ENCODE measurements at places on chromosomes 7 and 10.
A peak's percentile ranks its signal among the peaks of the same experiment; 100 is the strongest.

DNA sequence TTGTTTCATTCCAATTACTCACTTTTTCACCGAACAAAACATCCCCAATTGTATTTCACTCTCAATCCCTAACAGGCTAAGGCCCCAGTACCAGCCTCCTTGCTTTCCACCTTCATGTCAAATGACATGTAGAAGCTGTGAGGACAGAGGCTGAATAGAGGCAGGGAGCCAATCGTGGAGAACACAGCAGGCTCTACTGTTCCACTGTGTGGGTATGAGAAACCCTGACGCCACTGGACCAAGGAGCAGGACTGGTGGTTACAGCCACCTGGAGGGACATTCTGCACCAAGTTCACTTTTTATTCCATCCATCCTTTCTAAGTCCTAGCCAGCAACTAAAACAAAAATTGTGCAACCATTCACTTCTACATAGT lies 502.8 kb downstream of the SORCS1 start:
- no peak for DNase-seq

DNA sequence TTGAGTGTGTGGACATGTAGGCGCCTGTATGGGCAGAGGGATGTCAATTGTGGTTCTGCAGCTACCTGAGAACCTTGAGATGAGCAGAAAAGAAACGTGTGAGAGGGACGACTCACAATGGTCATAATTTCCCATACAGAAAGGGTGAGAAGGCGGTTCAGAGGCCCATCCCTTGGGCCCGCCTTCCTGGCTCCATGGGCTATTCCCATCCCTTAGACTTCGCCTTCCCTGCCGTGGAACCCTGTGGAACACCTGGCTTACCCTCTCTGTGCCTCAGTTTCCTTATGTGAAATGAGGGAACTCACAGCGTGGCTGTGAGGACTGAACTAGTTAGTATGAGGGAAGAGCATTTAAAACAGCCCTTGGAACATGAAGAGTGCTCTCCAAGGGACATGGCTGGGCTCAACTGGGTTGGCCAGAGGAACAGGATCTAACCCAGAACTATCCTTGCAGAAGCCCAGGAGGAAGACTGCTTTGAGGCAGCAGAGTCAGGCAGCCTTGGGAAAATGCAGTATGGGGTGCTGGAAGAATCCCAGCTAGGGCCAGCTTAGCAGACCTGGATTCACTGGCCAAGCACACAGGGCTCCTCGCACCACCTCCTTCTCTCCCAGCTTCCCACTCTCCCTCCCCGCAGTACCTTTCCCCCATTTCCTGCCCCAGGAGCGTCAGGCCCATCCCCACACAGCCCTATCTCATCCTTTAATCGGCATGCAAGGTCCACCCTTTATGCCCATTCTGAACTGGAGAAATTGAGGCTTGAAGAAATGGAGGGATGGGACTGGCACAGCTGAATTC lies 11.1 kb upstream of the ZMIZ1 start:
- DNase-seq = no peak

DNA sequence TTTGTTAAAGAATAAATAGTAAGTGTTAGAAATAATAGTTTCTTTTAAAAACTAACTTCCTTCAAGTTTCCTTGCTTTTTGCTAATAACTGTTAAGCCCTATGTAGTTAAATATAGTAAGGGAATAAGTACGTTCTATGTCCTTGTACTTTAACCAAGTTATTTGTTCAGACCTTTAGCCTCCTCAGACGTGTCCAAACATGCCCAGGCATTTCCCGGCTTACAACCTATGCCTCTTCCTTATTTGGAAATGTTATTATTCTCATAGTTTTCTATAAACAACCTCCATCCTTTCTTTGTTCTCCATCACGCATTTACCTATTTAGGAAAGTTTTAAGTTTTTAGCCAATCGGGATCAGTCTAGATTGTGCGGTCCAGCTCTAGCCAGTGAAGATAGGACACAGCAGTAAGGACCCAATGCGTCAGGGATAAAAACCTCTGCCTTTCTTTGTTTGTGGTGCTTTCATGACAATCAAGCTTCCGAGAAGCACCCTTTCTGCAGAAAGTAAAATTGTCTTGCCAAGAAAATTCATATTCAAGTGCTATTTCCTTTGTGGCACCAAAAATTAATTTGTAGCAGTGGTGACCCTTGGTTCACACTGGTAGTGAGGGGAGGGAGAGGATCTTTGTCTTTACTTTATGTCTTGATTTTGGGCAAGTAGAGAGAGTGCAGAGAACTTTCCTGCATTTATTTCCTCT lies 851.3 kb upstream of the POM121L12 start:
- no peak for DNase-seq

- no peak for DNase-seq
These were observed 257.7 kb upstream of the GLI3 start for GRCh38 chr7:42494736-42495135.

DNA sequence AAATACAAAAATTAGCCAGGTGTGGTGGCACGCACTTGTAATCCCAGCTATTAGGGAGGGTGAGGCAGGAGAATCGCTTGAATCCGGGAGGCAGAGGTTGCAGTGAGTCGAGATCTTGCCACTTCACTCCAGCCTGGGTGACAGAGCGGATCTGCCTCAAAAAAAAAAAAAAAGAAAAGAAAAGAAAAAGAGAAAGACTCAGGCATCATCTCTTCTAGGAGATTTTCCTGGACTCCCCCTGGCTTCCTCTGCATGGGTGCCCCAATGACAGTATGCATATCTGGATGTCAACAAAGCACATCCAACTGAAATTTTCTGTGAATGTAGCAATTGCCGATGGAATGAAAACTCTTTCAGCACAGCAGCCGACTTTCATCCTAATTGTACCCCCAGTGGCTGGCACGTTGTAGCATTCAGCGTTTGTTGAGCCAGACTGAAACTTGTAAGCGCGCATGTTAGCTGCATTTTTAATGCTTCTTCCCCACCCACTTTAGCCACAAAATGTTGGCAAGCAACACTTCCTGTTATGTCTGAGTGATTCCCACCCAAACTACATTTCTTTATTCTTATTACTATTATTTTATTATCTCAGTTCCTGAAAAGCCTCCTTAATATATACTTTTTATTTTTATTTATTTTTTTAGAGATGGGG lies 70.2 kb downstream of the PRTFDC1 start:
- DNase-seq = no peak

DNA sequence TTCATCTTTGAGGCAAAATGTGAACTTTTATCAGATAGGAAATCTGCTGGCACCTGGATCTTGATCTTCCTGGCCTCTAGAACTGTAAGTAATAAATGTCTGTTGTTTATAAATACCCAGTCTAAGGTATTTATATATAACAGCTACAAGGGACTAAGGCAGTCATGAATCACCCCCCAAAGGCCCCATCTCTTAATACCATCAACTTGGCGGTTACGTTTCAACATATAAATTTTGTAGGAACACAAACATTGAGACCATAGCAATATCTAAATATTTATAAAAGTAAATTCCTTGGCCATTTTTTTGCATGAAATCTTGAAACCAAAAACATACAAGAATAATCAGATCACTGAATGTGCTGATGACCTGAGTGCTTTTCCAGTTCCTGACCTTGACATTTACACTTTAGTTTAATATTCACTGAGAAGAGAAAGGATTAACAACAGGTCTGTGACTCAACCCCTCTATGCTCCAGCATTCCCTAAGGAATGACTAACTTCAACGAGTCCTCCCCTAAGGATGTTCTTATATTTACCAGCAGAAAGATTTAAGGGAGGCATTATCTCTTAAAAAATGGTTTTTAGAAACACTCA lies 1438.5 kb upstream of the CELF2 start:
- no peak for DNase-seq

- DNase-seq = peak; percentile 76
These were observed 50.6 kb upstream of the STEAP4 start for GRCh38 chr7:88357294-88357693.

- DNase-seq = peak; percentile 92
These were observed 201.7 kb upstream of the PRSS58 start for GRCh38 chr7:142459551-142459963.

DNA sequence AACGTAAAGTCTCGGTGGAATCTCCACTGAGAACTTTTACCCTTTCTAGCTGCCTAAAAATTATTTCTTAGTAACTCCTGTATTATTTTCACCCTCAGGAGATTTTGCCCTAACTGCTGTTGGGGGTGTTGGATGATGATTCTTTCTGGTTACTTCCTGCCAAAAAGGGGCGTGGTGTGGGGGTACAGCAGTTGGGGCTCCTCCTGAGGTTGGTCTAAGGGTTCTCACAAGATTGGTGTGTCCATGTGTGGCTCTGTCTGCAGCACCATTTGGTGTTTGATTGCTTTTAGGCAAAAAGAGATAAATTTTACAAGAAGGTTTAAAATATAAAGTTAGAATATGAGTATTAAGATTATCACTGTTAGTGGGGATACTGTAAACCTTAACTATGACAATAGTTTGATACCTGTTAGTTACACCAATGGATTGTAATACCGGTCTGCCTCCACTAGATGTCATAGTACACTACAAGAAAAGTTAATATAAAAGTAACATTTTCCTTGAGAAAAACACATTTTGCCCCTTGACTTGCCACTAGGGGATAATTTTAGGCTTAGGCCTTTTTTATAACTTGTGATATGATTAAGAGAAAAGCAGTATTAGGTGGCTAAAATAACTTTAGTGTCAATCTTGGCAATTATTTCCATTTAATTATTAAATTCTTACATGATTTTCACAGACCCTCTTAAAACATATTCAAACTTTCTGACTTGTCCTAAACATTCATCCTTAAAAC lies 928.7 kb downstream of the IPMK start:
- peak; percentile 74 for DNase-seq

GRCh38 chr10:79100771-79101170 lies 32.0 kb downstream of the ZMIZ1 start:
- DNase-seq = no peak

DNA sequence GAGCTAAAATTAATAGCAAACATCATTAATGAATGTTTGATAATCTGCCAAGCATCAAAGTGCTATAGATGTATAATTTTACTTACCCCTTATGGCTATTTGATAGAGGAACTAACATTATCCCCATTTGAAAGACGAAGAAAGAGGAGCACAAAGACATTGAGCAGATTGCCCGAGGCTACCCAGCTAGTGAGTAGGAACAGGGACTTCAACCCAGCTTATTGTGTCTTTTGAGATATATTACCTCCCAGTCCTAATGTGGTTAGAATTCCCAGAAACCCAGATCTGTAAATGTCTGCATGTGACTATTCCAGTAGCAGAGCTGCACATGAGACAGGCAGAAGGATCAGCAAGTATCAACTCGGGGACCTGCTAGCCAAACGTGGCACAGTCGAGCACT lies 160.1 kb upstream of the AOAH start:
- no peak for DNase-seq

DNA sequence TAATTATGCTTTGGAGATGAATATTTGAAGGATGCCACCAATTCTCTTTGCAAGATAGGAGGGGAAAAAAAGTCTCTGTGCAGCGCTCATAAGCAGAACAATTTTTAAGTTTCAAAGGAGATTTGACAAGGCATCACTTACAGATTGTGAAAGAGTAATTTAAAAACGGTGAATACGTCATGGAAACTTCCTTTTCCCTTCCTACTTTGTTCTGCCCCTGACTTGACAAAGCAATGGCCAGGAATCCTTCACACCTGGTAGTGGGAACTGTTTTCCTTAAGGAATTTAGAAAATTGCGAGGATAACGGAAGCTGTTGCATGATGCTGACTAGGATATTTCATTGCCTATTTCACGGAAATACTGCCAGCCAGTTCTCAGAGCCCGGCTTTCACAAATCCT lies 16.7 kb downstream of the FAM107B start:
- DNase-seq = no peak

DNA sequence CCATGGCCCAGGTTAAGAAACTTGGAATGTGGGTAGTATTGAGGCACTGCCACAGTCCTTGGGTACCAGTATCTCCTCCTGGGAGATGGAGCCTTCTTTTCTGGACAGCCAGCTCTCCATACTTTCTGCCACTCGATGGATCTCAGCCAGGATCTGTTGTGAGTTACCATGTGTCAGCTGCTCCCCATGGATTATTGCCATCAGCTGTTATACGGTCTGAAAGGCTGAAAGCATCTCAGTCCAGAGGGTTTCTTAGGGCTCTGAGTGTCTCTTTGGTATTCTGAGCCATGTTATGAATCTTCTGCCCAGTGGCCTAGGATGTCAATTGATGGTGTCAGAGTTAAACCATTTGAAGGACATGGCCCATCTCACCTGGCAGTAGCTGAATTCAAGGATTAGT lies 197.5 kb downstream of the C7orf25 start:
- DNase-seq = no peak

DNA sequence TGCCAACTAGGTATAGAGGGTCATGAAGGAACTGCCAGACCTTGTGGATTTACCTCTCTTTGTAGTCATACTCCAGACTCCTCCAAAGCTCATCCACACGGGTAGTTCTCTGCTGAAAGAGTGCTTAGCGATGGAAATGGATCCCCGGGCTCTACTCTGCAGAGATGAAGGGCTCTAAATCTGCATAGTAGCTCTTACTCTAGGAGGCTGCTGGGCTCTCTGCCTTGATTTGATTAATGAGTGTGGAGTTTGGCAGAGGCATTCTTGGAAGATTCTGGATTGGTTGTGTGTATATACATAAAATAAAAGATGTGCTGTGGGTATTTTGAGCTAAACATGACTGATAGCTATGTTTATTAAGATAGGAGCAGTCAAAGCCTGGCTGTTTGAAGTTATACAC lies 21.3 kb upstream of the CPXM2 start:
- DNase-seq = no peak

DNA sequence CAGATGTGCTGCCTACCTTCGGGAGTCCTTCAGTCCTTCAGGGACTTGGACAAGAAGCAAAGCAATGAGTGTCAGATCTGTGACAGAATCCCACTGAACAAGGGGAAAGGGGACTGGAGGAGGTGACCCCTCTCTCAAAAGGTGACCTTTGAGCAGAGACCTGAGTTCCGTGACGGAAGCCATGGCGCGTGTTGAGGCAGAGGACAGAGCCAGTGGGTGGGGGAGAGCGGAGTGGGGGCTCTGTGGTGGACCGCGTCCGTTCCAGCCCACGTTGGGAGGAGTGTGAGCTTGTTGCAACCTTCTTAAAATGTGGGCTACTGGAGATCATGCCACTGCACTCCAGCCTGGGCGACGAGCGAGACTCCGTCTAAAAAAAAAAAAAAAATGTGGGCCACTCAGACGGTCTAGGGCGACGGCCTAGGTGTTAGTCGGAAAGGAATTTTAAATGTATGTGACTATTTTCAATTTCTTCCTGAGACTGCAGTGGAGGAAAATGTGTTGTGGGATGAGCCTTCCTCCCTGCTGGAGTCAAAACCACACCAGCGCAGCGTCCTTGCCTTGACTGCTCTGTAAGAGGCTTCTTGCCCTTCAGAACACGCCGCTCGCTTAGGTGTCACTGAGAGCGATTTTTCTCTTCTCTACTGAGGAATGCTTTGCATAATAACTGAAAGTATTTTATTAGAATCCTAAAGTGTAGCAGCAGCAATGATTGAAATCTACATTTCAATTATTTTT lies 272.7 kb downstream of the CELF2 start:
- DNase-seq = no peak

Measured in HT-29 (cell line).